Activated CD8-positive, alpha-beta memory T cell treated with anti-CD3 and anti-CD28 coated beads for 1 hour (primary cell): ENCODE measurements at places on chromosomes 5 and 9.

DNA sequence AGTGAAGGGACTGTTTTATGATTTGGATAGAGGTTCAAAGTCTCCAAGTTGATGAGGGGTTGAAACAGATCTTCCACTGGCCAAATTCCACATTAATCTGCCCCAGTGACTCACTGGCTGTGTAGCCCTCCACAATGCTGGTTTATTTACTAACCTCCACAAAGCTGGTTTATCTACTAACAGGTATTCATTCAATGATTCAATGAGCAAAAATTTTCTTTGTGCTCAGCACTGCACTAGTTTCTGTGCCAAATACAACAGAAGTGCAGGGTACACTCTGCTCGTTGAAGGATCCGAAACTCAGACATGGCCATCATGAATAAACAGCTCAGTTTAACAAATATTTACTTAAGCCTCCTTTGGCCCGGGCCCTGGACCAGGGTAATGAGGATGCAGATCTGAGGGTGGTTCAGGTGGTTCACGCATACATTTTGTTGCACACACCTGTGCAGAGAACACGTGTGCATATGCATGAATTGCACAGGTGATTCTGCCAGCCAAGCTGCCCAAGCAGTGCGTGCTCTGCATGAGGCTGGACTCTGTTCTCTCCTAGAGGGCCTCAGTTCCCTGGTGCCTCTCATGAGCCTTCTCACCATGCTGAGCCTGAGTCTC is 71.0 kb downstream of the SH3PXD2B start:
- DNase-seq = no peak

- DNase-seq = no peak
Measured at GRCh38 chr9:107180206-107180605, 102.9 kb upstream of the RAD23B start.

GRCh38 chr5:170791325-170791954 is 7.9 kb downstream of the GABRP start:
- DNase-seq = no peak

DNA sequence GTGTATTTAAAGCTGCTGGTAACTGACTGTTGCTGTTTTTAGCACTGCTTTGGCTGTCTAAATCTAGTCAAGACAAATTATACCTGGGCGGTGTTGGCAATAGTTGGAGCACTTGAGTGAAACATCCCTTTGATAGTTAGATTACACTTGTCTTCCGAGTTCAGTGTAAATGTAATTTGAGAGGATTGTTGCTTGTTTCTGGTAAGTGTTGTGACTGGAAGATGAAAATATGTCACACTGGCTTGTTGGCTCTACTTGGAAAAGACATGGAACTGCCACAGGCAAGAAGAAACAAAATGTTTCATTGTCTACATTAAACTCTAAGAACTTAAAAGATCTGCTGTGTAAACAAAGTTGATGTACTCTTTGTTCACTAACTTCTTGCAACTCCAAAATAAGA is 49.2 kb upstream of the PTPRD start:
- no peak for DNase-seq

GRCh38 chr5:156687514-156687913 is 162.6 kb upstream of the PPP1R2B start:
- DNase-seq = no peak

- DNase-seq = no peak
Measured at GRCh38 chr5:150377964-150378694, 20.6 kb downstream of the TCOF1 start.

- DNase-seq = no peak
Measured at GRCh38 chr5:14953075-14953607, 81.6 kb upstream of the ANKH start.

DNA sequence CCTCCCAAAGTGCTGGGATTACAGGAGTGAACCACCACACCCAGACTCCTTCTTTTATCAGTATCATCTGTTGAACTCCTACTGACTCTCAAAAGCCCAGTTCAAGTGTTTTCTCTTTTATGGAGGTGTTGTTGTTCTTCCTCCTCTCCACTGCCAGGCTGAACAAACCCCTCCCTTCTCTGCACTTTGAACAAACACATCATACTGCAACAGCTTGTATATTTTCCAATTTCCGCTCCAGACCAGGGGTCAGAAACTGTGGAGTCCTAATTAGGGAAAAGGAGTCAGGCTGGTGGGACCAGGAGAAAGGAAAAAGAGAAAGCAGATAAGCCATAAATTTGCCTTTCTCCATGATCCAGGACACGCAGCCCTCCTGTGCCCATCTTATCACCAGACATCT is 148.1 kb upstream of the HMHB1 start:
- no peak for DNase-seq

DNA sequence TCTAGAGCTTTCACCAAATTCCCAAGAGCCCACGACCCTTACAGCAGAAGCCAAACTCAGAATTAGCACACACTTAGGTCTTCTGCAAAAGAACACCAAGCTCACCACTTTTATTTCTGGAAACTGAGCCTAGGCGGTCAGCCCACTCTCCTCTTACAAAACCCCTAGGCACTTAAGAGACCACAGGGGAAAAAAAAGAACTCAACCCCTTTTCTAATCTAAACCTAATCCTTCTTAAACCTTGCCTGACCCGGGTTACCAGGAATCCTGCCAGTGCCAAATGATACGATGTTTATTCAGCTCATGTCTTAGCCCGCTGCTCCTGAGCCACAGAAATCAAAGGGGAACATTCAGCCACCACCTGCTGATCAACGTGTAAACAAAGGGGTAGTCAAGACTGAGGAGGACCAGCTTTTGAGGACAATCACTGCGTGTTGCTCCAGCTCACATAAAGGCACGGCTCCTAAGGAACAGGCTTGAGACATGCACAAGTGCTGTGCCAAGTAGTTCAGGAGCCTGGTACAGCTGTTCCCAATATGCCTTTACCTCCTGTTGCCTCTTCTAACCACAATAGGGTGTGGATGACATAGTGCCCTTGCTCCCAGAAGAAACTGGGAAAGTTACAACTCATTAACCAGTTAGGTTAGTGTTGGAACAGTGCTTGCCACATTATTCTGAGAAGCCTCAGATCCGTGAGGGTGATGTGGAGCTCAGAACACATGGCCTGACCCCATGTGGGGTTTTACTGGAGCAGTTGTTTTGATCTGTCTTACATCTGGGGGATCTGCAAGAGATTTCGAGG is 49.3 kb downstream of the ZFAND5 start:
- DNase-seq = no peak

- no peak for DNase-seq
Measured at GRCh38 chr5:34524123-34524522, 132.0 kb upstream of the RAI14 start.

DNA sequence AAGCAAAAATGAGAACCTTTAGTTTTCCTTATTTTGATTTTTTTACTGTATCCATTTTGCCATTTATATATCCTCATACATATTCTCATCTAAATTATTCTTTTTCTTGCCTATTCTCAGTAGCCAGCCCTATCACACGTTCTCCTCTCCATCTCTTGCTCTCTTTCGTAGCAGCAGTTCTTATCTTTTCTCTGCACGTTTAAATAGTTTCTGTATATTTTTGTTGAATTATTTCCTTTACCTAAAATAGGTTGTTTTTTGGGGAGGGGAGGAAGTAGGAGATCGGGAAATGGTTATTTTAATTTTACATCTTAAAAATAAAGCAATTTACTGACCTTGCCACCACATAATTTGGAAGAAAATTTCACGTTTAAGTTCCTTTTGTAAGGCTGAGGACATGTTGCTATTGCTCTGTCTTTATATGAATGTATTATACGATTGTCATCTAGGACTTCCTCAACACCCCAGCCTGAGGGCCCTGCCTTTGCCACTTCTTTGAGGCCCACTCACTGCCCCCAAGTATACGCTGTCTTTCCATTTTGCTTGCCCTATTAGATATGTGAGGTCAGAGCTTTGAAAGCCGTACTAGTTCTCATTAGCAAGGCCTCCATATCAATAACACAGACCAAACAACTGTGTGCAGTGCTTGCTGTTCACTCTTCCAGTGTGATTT is 140.3 kb downstream of the GNAQ start:
- DNase-seq = no peak

- DNase-seq = no peak
Measured at GRCh38 chr5:115542651-115543364, 1.8 kb downstream of the FEM1C start.

- DNase-seq = no peak
Measured at GRCh38 chr5:35921930-35922329, 16.5 kb downstream of the CAPSL start.

- no peak for DNase-seq
Measured at GRCh38 chr5:177265395-177265794, 38.1 kb downstream of the RAB24 start.

- no peak for DNase-seq
Measured at GRCh38 chr9:24035816-24036215, 209.8 kb upstream of the ELAVL2 start.

DNA sequence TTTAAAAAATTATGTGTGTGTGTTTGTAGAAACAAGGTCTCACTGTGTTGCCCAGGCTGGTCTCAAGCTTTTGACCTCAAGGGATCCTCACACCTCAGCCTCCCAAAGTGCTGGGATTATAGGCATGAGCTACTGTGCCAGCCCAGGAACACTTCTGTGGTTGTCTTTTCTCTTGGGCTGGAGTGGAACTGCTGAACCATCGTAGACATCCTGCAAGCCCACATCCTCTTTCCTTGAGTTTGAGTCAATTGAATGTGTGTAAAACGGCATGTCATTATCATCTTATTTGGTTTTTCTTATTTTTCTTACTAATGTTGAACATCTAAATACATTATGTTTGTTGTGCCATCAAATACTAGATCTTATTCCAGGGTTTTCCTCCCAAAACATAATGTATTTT is 40.0 kb downstream of the EHMT1 start:
- no peak for DNase-seq

DNA sequence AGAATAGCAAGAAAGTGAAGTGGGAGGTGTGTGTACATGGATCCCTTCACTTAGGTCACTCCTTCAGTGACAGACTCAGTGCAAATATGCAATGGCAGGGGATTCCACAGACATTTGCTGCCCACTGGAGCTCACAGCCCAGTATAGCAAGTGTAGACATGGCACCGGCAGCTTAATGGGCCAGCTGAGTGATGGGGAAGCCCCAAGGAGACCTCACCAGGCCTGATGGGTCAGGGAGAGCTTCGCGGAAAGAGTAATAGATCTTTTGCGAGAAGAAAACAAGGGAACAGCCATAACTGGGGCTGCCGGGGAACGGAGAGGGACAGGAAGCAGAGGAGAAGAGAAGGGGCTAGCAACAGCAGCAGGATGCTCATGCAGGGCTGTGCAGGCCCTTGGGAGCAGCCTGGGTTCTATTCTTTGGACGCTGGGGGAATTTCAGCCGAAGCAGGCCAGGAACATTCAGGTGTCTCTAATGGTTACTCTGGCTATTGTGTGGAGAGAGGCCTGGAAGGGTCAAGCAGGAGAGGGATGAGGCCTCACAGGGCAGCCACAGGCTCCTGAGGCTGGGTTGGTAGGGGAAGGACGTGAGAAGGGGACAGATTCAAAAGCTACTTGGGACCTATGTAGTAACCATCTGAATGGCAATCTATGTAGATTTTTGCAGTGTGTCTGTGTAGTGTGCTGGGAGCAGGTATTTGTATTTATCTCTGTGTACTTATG is 27.0 kb downstream of the TCF7 start:
- DNase-seq = no peak

GRCh38 chr5:150515446-150515845 is 7.5 kb downstream of the NDST1 start:
- no peak for DNase-seq

DNA sequence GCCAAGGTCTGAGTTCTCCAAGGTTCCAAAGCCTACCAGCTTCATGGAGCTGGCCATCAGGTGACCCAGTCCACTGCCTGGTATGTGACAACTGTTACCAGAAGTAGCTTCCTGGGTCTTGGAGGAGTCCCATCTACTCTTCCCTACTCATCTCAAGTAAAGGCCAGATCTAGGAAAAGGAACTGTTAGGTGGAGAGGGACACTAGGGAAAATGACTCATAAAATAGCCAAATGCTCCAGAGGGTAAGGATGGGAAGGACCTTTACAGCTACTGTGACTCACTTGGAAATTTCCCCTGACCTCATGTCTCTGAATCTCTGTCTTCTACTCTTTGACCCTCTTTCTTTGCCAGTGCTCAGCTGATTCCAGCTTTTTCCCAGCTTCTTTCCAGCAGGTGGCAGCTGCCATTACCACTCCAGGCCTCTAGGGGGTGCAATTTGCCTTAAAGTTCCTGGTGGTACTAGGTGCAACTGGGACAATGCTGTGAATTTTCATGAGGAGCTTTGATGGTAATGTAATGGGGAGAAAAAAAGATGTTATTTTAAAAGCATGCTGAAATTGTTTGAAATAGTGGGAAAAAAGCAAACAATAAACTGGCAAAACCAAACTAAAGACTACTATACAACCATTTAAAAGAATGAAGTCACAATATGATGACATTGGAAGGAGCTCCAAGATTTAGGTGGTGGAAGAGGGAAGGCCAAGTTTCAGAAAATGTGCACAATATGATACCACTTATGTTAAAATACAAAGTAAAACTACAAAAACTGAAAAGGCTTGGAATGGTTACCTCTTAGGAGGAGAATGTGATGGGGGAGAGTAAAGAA is 27.1 kb upstream of the MYORG start:
- no peak for DNase-seq

- no peak for DNase-seq
Measured at GRCh38 chr5:157069949-157070348, 11.0 kb upstream of the HAVCR1 start.

DNA sequence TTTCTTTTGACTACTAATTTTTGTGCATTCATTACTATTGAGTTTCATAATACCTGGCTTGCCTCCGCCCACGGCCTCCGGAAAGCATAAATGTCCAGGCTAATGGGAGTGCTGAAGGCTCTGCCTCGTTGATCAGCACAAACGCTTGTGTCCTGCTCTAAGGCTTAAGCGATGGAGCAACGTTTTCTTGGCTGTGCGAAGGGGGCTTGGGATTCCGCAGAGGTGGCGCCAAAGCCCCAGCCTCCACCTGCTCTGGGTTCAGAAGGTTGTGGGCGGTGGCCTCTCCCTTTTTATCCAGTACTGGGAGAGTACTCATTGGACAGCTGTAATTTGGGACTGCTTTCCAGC is 19.7 kb downstream of the ANXA2R start:
- no peak for DNase-seq

GRCh38 chr5:6763191-6763590 is 50.0 kb downstream of the TENT4A start:
- no peak for DNase-seq

- DNase-seq = no peak
Measured at GRCh38 chr5:52419357-52419756, 368.4 kb upstream of the ITGA1 start.

GRCh38 chr9:110371411-110372007 is 33.8 kb upstream of the TXNDC8 start:
- DNase-seq = no peak

DNA sequence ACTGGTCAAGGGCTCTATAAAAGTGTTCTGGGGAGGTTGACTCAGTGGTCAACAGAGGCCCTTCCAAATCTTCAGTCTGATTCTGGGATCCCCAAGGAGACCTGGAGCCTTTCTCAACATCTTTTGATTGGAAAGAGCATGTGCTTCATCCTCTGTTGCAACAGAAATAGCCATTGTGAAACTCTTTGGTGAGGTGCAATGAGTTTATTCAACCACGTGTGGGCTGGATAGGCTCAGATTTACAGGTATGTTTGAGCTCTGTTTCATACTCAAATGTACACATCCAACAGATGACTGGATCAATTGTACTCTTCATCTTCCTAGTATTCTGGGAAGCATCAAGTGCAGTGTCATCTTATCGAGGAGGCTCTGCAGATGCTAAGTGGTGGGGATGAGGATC is 60.5 kb downstream of the CTSL start:
- no peak for DNase-seq
